ENCODE measurements at places on chromosomes 1 and 21.

GRCh38 chr1:233020426-233020825 lies 70.0 kb downstream of the NTPCR start:
- DNase-seq: no peak

GRCh38 chr1:18091660-18092446 lies 15.7 kb upstream of the IGSF21 start:
- peak; percentile 25 for DNase-seq

DNA sequence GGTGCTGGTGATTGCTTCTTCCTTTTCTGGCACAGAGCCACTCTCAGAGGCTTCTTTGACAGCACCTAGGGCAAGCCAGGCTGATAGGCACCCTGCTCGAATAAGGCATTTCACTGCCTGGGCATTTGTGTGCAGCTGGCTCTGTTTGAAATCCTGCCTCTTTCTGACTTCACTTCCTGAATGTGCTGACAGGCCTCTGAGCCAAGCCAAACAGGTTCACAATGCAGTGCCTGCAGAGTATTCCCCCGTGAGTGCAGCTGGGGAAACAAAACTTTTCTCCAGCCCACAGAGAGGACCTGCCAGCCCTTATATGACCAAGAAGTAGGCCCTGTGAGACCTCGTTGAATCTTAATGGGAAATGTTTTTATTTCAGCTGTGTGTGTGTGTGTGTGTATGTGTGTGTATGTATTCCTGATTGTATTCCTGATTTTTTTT lies 10.4 kb downstream of the JUN start:
- peak; percentile 71 for DNase-seq

DNA sequence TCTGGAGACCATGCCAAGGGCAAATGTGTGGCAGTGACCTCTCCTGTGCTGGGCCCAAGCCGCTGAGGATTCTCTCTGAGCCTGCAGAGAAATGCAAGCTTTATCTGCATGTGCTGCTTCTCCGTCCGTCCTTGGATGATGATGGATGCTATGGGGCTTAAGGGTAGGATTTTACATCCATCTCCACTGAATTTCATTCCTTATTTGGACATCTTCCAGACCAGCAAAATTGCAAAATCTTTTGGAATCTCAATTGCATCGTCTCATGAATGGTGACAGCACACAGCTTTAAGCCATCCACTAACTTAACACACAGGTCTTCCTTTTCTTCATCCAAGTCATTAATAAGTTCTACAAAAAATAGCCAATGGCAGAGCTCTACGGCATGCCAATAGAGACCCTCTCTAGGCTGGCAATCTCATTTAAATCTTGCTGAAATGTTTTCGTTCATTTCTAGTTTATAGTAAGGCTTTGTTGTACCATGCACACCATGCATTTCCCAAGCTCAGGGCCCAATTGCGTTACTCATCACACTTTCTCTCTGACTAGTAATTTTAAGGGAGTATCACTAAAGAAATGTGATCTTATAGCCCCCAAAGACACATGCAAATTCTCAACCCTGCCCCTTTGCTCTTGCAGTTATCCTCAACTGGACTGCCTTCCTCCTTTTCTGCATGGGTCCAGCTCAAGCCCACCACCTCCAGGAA lies 11.1 kb downstream of the BATF3 start:
- no peak for DNase-seq

DNA sequence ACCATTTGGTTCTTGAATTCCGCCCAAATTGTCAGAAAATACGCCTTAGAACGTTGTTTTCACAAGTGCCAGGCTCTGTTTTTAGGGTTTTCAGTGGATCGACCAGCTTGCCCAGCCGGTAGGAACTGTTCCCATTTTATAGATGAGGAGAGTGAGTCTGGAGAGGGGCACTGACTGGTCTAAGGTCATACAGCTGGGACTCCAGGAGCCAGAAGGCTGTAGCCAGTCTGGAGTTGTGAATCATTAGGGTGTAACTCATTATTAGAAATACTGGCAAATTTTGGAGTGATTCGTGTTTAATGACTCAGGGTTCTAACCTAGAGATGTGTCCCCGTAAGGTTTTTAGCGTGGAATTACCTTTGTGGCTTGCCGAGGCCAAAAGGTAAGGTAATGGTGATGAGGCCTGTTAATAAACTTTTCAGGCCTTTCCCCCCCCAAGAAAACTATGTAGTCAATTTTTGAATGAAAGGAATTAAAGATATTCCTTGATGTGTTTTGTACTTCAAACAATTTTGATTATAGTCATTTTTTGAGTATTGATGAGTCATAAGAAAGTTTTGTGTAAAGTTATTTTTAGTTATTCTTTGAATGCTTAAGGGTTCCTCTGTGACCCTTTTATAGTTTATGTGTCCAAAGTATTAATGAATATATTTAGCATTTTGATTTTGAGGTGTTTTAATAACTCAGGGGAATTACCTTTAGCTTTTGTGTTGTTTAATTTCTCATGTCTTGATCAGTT lies 2.1 kb downstream of the DYRK1A start:
- peak; percentile 18 for DNase-seq

DNA sequence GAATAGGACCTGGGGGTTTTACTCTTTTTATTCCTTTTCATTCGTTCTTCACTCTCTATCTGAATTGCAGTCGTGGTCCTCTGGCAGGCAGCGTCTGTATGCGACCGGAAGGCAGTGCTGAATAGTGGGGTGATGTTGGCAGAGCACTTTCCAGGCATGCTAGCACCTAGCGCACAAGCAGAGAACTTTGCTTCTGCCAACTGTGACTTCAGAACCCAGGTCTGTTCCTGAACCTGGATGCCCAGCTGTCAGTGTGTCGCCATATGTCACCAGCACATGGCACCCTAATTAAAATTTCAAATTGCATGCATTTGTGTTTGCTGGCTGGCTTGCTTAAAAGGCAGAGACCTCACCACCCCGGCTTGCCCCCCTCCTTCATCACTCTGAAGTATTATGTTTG lies 116.2 kb downstream of the NFIA start:
- no peak for DNase-seq

DNA sequence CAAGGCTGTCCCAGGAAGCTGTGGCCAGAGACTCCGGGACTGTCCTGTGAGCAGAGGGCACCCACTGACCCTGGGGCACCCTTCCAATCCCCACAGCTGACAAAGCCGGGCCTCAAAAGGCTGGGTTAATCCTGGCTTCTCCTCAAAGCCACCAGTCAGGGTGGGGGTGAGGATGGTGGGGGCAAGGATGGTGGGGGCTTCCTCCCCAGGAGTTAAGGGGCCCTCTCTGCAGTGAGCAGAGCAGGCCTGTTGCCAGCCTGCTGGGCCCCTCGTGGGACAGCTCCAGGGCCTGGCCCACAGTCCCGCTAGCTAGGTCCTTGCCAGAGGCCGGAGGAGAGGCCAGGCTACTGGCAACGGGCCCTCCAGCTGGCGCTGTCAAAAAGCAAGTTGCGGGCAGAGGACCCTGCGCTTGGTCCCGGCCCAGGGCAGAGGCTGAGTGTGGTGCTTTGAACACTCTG lies 37.9 kb upstream of the CCDC27 start:
- no peak for DNase-seq

- peak; percentile 49 for DNase-seq
Observed at GRCh38 chr1:169586395-169587255, at the start of gene F5. F5 (minus strand) TSS chr1:169586481; CDS start chr1:169586386, 95 bp downstream.

DNA sequence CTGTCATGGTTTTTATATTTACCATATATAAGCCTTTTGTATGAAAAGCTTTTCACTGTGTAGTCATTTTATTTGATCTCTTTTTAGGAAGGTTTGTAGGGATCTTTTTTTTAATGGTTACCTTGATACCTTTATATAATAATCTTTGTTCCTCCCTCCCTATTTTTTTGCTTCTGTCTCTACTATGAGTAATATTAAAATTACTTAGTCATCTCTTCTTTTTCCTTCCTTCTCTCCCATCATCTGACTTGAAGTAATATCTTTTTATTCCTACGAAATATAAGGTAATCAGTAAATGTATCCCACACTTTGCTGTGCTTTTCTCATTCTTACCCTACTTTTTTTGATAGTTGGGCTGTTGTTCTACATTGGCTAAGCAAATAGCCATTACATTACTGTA lies 161.4 kb downstream of the MAGI3 start:
- DNase-seq: no peak

DNA sequence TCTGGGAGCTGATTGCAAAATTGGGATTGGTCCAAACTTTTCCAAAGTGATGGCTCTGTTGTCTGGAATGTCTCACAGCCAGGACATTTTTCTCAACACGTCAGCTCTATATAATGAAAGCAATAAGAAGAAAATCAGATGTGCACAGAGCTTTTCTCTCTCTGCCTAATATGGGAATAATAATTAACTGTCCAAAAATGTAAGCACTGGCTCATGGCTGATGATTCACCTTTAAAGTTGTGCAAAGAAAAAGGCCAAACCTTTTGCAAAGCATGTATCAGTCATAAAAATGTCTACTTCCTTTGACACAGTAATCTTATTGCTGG lies 30.4 kb downstream of the ZNF281 start:
- peak; percentile 76 for DNase-seq

GRCh38 chr1:116763787-116764465 lies 9.7 kb downstream of the CD2 start:
- DNase-seq: no peak

DNA sequence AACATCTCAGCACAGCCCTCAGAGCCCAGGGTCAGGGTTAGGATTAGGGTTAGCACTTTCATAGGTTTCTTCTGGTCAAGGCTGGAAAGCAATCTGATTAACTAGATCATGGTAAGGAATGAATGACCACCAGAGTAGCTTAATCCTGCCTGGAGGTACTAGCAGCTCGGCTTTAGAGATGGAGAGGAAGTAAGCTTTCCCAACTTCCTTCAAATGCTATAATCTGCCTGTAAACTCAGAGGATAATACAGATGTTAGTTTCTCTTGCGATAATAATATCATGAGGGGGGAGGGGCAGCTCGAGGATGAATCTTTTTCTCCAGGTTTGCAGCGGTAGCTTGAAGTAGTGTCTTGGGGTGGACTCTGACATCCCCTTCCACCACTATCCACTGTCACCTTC lies 194.9 kb downstream of the HIVEP3 start:
- DNase-seq: no peak

- DNase-seq: no peak
Observed at GRCh38 chr21:34110594-34111202, 37.3 kb downstream of the MRPS6 start.

DNA sequence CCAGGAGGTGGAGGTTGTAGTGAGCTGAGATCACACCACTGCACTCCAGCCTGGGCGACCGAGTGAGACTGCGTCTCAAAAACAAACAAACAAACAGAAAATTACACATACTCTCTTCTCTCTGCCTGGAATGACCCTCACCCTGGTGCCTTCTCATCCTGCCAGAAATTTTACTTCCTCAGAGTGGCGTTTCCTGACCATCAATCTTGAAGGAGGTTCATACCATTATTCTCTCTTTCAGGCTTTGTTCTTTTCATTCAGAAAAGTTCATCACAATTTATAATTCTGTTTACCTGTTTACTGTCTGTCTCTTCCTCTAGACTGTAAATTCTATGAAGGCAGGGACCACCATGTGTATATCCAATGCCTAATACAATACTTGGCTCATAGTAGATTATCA lies 79.3 kb downstream of the RPS6KA1 start:
- DNase-seq: no peak

DNA sequence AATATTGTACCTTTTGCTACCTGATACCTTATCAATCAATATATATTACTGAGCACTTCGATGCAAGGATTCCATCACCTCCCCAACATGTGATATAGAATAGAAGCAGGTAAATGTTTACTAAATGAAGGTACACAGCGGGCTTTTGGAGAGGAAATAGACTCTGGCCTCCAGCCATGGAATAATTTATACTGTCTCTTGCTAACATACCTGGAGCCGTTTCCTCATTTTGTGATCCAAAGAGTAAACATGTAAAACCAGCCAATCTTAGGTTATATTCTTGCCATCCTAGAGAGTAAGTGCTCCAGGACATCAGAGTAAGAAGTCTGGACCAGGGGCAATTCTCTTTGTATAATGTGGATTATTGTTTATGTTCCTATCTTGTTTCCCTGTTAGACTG lies 39.4 kb downstream of the NDUFS5 start:
- DNase-seq: no peak

GRCh38 chr1:243974451-243975292 lies 76.4 kb upstream of the ZBTB18 start:
- no peak for DNase-seq

DNA sequence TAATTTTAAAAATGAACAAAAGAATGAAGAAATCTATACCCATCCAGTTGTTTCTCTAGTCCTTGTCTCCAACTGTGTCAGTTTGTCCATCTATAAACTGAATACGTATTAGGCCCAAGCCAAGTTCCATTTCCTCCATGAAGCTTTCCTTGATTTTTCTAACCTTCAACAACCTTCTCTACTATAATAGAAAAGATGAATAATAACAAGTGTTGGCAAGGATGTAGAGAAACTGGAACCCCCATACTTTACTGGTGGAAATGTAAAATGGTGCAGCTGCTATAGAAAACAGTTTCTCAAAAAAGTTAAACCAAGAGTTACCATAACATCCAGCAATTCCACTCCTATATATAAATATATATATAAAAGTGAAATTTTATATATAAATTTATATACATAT lies 10.6 kb downstream of the KIAA0319L start:
- DNase-seq: no peak

Measured in NCI-H226 (cell line).